ENCODE measurements at places on chromosomes 13 and 19.

- peak; percentile 56 for DNase-seq
Measured at GRCh38 chr13:51222037-51222685, at the start of gene FAM124A. Gene FAM124A (plus strand): TSS chr13:51222398. CDS start chr13:51222502, 104 bp downstream.

DNA sequence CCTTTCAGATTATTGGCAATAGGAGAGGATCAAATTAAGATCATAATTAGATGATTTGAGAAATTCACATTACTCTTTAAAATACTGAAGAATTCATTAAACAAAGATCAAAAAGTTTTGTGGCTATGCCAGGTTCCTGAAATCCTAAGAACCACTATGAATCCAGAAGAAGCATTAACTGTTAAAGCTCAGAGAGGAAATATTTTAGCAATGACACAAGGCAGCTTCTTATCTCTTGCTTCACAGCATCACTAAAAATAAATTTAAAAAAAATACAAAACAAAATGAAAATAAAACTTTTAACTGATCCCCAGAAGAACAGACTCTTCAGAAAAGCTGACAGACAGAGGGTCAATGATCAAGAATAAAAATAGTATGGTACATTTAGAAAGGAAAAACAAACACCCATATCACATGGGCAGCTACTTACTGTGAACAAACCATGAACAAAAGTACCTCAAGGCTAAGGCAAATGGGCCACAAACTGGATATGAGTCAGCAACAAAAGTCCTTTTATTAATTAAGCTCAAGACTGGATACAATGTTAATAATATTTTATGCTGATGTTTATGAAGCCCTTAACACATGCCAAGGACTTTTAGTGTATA lies 19.6 kb downstream of the RNF6 start:
- no peak for DNase-seq

GRCh38 chr19:6769006-6769619 lies 1.9 kb upstream of the SH2D3A start:
- no peak for DNase-seq

GRCh38 chr13:27404680-27405079 lies 19.7 kb upstream of the GTF3A start:
- DNase-seq, result no peak

GRCh38 chr13:38697628-38698333 lies 10.9 kb downstream of the FREM2 start:
- DNase-seq, result no peak

- no peak for DNase-seq
Measured at GRCh38 chr13:53151336-53152056, 122.9 kb downstream of the OLFM4 start.

DNA sequence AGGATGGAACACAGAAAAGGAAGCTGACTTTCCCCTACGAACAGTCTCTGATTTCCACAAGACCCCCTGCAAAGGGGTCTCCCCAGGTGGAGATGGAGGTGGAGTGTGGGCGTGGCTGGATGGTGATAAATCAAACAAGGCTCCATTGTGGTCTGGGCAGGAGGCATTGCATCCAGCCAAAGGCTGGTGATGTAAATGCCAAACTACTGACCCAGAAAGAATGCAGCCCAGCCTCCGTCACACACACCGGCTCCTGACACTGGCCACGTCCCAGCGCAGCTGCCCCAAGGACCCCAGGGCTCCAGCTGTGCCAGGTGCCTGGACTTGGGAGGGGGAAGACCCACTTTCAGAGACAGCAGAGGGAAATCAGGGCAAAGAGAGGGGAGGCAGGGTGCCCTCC lies 6.3 kb downstream of the SLC7A1 start:
- DNase-seq, result no peak

- no peak for DNase-seq
Measured at GRCh38 chr13:92512852-92513251, 713.8 kb upstream of the GPC6 start.

- no peak for DNase-seq
Measured at GRCh38 chr19:51786646-51787494, 8.1 kb upstream of the FPR3 start.

DNA sequence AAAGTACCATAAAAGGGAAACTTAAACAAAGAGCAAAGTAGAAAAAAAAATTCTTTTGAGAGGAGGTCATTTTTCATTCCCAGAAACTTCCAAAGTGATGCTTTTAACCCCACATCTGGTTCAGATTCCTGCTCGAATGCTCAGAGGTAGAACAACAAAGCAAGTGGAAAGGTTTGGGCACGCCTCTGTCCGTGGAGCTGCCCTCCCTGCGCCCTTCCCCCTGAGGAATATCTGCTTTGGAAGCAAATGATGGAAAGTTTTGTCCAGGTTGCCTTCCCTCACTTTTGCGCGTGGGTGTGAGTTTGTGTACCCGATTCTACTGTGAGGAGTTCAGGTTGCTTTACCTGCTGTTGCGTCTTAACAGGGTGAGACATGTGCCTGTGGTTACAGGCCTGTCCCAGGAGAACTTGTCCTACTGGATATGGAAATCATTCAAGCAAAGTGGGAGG lies 110.2 kb downstream of the KLF5 start:
- DNase-seq, result no peak

DNA sequence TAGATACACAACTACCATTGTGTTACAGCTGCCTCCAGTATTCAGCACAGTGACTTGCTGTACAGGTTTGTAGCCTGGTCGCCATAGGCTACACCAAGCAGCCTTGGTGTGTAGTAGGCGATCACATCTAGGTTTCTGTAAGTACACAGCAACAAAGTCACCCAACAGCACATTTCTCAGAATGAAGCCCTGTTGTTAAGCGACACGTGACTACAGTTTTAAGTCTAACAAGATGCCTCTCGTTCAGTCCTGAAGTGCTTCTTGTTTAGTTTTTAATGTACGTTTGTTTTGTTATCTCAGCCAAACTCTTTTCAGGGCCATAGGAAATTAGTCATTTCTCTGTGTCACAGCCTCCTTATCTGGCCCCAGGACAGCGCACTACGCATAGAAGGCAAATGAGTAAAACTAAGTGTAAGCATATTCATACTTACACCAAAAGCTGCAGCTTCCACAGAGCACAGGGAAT lies 50.0 kb upstream of the GPR183 start:
- DNase-seq, result peak; percentile 48

DNA sequence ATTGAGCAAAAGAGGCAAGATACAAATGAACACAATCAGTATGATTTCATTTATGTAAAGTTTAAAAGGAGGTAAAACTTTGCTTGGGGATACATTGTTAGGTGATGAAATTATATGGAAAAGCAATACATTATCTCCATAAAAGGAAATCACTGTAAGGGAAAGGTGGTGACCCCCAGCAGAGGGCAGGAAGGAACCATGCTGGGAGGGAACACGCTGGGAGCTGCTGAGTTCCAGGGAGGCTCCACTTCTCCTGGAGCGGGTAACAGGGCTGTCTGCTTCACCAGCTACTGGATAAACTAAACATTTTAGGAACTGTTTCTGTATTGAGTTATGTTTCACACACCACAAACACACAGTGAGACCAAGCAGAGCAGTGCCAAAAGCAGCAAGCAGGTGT lies 91.2 kb downstream of the KATNAL1 start:
- no peak for DNase-seq

GRCh38 chr19:32041681-32042292 lies 303.6 kb upstream of the ZNF507 start:
- DNase-seq, result peak; percentile 15

GRCh38 chr13:51286135-51287002 lies 53.1 kb upstream of the SERPINE3 start:
- DNase-seq, result peak; percentile 77

- no peak for DNase-seq
Measured at GRCh38 chr13:77048681-77049080, 21.7 kb upstream of the FBXL3 start.

DNA sequence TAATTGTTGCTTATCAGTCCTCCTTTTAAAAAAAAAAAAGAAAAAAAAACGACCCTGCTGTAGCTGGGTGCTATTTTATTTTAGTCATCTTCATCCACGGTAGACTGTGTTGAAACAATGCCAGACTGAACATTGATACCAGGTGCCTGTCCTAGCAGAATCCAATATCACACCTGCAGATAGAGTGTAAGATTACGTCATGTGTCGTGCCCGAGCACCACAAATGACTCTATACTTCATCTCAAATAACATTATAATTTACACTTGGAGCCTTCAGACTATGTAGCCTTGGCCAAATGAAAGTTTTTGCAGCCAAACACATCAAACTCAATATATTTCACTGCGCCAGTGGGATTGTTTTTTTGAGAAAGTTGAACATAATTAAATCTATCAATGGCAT lies 410.6 kb downstream of the FGF9 start:
- no peak for DNase-seq

GRCh38 chr13:61700181-61700580 lies 284.5 kb upstream of the PCDH20 start:
- DNase-seq, result no peak

- DNase-seq, result no peak
Measured at GRCh38 chr19:39359026-39359425, 16.8 kb downstream of the SAMD4B start.

GRCh38 chr19:38227287-38228004 lies 3.4 kb upstream of the DPF1 start:
- no peak for DNase-seq

- DNase-seq, result no peak
Measured at GRCh38 chr19:4075373-4075772, 8.7 kb upstream of the ZBTB7A start.

DNA sequence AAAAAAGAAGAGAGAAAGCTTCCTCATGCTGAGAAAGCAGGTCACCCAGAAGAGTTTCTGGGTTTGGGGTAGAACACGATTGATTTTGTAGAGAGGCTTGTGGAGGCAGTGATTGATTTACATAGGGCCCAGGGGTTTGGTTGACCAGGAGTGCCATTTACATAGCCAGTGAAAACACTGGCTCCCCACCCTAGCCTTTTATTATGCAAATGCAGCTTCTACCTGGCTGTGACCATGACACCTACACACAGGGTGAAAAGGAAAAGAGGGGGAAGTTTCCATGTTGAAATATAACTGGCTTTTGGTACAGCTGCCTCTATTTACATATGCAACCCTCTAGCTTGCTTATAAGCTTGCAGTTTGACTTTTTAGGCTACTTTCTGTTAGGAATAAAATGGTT lies 62.0 kb downstream of the ZNF100 start:
- DNase-seq, result no peak

- DNase-seq, result no peak
Measured at GRCh38 chr13:108470921-108471320, 158.5 kb upstream of the MYO16 start.

DNA sequence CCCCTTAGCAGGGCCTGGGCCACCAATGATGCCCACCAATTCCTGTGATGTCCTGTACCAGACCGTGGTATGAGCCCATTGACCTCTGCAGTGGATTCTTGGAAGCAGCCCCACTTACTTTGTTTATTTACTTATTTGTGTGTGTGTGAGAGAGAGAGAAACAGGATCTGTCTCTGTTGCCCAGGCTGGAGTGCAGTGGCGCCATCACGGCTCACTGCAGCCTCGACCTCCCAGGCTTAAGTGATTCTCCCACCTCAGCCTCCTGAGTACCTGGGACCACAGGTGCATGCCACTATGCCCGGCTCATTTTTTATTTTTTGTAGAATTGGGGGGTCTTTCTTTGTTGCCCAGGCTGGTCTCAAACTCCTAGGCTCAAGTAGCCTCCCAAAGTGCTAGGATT lies 13.0 kb downstream of the MYO9B start:
- no peak for DNase-seq

GRCh38 chr13:84400706-84401105 lies 518.4 kb upstream of the SLITRK1 start:
- no peak for DNase-seq

DNA sequence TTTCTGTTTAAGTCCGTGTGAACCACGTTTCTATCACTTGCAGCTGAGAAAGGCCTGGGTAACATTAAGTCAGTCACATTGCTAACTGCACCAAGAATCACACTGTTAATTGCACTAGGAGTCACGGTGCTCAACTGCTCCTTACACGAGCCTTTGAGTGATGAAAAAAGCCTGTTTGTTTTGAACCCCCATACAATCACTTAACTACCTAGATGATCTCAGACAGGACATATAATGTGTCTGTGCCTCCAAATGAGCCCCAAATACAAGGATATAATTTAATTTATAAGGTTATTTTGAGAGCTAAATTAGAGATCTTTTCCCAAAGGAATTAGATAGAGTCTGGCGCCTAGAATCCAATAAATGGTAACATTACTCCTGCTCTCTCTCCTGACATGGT lies 84.1 kb downstream of the MIPEP start:
- no peak for DNase-seq

GRCh38 chr19:15223649-15224361 lies 8.4 kb downstream of the EPHX3 start:
- no peak for DNase-seq

- peak; percentile 65 for DNase-seq
Measured at GRCh38 chr19:14114854-14115253, 2.7 kb downstream of the PRKACA start.

DNA sequence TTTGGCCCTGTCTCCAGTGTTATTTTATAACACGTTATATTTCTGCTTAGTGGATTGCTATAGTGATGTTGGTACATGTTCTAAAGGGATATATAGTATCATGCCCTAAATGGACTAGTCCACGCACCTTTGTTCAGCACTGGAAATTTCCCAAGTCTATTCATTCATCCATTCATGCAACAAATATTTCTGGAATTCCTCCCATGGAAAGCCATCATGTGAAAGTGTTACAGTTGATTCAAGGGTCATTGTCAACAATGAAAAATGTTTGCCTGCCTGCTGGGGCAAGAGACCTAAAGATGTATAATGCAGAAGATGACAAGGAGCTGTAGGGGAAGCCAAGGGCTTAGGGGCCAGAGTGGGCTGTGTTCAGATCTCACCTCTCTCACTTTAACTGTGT lies 10.8 kb upstream of the HSPH1 start:
- DNase-seq, result no peak

DNA sequence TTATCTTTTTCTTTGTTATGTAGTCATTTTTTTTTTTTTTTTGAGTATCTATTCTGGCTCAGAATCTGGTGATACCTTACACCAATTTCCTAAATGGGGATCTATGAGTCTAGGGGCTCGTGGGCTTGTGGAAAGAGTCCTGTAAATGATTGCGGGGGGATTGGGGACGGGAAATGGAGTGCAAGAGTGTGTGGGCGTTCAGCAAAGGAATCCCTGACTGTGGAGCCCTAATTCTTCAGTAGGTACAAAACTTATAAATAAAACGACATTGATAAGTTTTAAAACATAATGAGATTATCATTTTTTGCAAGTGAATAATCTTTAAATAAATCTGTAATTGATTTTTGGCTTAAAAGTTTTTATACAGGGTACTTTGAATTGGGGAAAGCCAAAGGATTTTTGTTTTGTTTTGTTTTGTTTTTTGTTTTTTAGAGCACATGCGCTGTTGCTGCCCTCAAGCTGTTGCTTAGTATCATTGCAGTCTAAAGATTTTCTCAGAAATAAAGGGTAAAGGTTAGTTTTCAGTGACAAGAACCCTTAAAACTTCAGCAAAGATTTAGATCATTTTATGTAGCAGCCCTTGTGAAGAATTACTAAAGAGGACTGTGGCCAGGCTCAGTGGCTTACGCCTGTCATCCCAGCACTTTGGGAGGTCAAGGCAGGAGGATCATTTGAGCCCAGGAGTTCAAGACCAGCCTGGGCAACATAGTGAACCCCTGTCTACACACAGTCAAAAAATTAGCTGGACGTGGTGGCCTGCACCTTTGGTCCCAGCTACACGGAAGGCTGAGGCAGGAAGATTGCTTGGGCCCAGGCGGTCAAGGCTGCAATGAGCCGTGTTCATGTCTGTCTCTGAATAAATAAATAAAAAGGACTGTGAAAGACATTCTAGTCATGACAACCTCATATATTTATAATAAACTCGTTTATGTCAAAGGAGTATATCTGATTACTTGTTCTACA lies 1.7 kb downstream of the ERCC5 start:
- no peak for DNase-seq

- DNase-seq, result no peak
Measured at GRCh38 chr13:24008679-24009078, 111.4 kb upstream of the C1QTNF9B start.

- DNase-seq, result peak; percentile 94
Measured at GRCh38 chr19:39539518-39540332, at the start of gene EID2. Gene EID2 (minus strand): TSS chr19:39540161. CDS start chr19:39540079, 82 bp downstream.

GRCh38 chr13:95865080-95865615 lies 188.1 kb downstream of the UGGT2 start:
- no peak for DNase-seq

Measured in stimulated activated CD4-positive, alpha-beta T cell treated with anti-CD3 and anti-CD28 coated beads, Interleukin-4, amount 100 ng/mL, for 1 hour (primary cell).